Caki2 (cell line): ENCODE measurements at places on chromosomes 2 and 18. TPM values are rescaled to one million over a fixed set of nuclear protein-coding genes. Genes with fewer than 3 reads are reported as not detected.

GRCh38 chr2:15363734-15364133, 197.4 kb downstream of the NBAS start:
- no peak for DNase-seq

DNA sequence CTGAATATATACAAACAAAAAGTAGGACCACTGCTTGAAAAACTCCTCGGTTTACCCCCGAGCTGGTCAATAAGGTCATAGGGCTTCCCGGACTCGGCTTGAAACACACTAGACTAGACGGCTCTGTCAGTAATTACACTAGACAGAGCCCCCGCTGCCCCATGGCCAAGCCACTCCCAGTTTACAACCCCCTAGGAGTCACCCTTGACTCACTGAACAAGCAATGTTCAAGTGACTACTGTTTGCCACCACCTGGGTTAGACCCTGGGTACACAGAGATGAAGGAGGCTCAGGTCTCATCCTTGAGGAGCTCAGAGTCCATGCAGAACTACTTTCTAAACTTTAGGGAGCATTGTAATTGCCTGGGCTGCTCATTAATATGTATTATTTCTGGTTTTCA, 13.7 kb upstream of the PRELID3A start:
- DNase-seq, result no peak

- no peak for DNase-seq
These were observed 118.9 kb downstream of the LCLAT1 start for GRCh38 chr2:30565851-30566358.

DNA sequence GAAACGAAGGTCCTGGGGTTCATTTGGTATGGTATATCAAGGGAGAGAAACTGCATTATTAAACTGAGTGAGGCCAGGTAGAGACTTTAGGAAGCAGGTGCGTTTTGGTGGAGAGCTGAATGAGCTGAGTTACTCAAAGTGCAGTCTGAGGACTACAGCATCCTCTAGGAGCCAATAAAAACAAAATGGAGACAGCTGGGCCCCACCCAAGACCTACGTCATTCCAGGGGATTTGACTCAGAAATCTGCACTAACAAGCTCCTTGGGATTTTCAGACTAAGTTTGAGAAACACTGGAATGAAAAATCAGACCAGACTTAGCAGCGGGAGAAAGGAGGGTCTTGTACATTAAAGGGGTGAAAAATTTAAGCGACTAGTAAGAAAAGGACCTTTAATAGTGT, 131.5 kb downstream of the UXS1 start:
- no peak for DNase-seq

GRCh38 chr2:138949517-138949916, 169.3 kb upstream of the NXPH2 start:
- peak; percentile 60 for DNase-seq

- no peak for DNase-seq
These were observed 308.8 kb downstream of the DCDC2C start for GRCh38 chr2:4012197-4012596.

- DNase-seq, result no peak
These were observed 649.4 kb upstream of the ZEB2 start for GRCh38 chr2:145169285-145169684.

DNA sequence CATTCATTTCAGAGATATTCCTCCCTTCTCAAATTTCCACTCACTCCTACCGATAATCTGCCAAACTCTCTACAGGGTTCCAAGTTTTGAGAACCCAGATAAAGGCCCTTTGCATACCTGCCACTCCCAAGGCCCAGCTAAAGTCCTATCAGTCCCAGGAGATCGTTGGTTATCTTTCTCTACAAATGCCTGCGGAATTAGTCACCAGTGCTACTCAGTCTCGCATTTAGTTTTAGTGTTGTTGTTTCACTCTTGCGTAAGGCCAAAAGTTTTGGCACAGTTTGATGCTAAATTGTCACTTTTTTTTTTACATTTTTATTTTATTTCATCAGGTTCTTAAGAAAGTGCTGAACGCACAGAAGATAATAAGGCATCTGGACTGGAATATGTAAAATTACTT, 29.2 kb upstream of the SETBP1 start:
- DNase-seq, result peak; percentile 41

Gene PRKCE
- total RNA-seq, result 4.0 and 5.3 TPM in 2 replicates

Gene FBXO36
- 1.4 and 1.9 TPM in 2 replicates for total RNA-seq
